ENCODE measurements at places on chromosomes 5 and 9. TPM values are rescaled to one million over a fixed set of nuclear protein-coding genes. Genes with fewer than 3 reads are reported as not detected.

The PCDHGB7 gene
- polyA plus RNA-seq: 14.0 TPM

The HTR4 gene
- polyA plus RNA-seq: 0.08 TPM

The ZBTB34 gene
- 22.7 TPM for polyA plus RNA-seq

The ZNF300 gene
- 46.6 TPM for polyA plus RNA-seq

GRCh38 chr5:149041242-149041641, 21.6 kb downstream of the SH3TC2 start:
- DNase-seq: no peak

DNA sequence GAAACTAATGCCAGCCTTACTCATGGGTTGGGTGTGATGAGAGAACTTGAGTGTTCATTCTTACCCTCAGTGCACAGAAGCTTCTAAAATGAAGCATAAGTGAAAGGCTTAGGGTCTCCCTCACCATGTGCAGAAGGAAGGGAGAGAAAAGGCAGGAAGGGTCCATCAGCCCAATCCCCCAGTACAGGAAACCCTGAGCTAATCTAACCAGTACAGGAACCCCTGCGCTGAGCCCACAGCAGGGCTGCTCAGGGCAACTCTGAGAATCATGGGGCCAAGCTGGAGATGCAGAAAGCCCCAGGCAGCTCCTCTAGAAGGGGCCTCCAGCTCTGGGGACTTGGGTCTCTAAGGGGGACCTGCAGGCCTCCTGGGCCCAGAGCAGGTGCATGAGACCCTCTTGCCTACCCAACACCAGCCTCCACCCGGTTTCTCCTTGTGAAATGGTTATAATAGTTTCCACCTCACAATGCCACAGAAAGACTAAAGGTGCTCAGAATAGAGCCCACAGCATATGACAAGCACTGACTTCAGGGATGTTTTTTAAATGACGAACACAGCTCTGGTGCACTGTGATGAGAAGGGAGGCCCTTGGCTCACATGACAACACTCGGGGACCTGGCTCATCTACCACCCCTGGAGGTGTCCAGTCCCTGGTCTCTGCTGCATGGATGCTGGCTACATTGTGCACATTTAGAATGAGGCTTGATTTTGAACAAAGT, 190.1 kb downstream of the ACTL7B start:
- no peak for DNase-seq

DNA sequence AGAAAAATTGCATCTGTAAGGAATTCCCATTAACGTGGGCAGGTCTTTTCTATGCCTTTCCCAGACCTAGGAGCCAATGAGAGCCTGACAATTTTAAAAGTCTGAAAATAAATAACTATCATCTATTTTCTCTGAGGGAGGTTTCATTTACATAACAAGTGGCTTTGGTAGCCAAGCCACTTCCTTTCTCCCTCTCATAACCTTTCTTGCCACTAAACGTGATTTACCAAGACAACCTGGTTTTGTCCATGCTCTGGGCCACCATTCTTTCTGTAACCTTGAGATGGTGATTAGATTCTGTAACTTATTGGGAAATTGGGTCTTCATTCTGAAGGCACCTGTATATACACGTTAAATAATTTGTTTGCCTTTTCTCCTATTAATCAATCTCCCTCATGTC, 1046.9 kb downstream of the CDH12 start:
- DNase-seq: no peak

- DNase-seq: no peak
Measured at GRCh38 chr5:43664501-43665040, 61.6 kb downstream of the NNT start.

DNA sequence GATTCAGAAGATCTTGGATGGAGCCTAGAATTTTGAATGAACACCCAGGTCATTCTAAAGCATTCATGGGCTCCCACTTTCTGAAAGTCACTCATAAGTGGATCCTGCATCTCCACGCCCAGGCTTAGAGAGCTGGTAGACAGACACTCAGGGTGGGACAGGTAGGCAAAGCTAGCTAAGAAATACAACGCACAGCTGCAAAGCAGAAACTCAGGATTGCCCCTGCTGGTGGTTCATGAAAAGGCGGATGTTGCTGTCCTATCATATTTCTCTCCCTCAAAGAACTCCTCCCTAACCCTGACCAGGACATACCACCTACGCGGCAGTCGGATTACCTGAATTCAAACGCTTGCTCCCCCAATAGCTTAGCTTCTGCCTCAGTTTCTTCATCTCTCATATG, 226.5 kb downstream of the GLIS3 start:
- DNase-seq: no peak

DNA sequence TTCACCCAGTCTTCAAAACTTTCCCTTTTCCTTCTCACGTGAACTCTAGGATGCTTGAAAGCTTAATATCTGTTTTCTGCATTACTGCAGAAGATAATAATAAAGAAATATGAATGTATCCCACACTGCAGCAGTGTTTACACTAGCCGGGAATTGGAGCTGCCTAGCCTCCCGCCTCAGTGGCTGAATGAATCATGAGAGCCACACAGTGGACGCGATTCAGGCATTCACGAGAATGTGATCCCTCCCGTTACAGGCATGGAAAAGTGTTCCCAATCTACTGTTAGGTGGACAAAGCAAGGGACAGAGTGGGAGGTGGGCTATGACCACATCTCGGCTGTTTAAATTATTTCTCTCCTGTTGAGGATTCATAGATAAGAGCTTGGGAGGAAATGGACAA, 69.4 kb upstream of the CTSL start:
- no peak for DNase-seq

DNA sequence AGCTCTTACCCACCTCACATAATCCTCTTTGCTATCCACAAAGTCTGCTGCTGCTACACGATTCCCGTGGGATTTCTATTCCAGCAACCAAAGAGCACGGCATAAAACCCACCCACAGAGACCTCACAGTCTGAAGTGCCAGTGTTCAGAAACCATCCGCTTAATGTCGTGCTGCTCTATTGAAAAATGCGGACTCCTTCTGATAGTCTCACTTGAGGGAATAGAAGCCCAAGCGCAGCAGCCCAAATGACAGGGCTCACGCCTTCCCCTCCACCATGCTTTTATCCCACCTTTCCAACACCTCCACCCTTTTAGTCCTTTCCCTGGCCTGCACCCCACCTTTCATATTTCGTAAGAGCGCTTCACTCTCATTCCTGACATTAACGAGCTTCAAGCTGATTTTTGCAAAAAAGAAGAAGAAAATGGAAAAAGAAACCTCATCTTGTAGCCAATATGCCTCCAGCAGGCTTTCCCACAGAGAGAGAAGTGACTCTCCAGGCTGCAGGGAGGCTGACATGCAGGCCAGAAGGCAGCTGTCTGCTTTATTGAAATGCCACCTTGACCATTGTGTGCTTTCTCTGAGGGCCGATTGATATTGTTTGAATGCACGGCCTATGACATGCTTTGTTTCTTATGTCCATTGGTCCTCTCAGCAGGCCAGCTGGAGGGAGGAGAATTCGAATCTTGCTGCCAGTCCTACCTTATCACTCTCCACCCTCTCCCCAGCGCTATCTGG, 70.6 kb upstream of the PCSK1 start:
- DNase-seq: no peak

DNA sequence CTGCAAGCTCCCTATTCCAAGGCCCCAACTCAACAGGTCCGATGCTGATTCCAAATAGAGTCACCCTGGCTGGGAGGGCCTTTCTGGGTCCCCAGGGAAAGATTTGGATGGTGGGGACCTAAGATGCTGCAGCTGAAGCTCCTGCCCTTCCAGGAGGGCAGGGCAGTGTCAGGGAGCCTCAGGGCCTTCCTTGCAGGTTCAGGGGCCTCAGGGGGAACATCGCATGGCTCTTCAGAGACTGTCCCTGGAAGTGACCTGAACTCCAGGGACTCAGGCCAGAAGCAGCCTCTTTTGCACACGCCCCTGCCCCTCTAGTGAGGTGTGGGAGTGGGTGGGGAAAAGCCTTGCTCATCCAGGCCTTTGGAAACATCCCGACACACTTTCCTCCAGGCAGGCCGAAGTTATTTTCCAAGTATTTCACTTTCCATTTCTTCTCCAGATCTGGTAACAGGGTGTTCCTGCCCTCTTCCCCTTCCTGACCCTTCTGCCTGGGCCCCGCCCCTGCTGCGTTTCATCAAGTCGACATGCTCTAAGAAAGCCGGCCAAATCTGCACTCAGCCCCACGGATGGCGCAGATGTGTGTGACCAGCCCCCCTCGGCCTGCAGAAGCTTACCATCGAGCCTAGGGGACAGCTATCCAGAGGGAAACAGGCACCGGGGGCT, 159.5 kb downstream of the FGF18 start:
- no peak for DNase-seq

GRCh38 chr9:22645893-22646292, 199.3 kb downstream of the DMRTA1 start:
- DNase-seq: no peak

- DNase-seq: no peak
Measured at GRCh38 chr5:36373527-36374086, 71.9 kb upstream of the RANBP3L start.

GRCh38 chr5:161169776-161170175, 317.8 kb upstream of the ATP10B start:
- no peak for DNase-seq

DNA sequence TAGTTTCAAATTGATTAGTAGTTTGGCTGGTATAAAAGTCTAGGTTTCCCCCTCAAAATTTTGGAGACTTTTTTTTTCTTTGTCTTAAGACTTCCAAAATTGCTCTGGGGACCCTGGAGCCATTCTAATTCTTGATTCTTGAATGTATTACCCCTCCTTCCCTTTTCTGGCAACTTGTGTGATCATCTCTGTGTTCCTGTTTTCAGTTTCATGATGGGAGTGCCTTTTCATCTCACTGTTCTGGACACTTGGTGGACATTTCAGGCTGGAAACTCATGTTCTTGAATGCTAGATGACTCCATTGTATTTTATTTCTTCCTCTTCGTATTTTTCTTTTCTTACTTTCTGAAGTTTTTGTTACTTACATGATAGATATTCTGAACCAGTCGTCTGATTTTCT, 57.3 kb upstream of the LRRC70 start:
- DNase-seq: no peak

DNA sequence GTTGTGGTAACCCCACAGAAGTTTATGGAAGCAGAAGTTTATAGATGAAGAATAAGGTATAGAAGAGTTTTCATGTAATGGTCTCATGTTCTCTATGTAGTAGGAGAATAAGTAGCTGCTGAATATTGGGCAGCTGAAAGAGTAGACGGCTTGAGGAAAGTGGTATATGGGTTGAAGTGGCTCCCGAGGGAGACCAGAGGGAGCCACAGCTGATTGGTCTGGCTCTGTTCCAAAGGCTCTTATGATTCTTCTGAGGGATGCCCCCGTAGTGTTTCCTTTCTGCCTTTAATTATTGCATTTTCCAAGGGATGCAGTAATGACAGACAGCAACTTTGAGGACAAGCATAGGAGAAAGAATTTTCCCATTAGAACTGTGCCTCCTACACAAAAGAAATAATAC, 30.1 kb upstream of the TENT2 start:
- no peak for DNase-seq

GRCh38 chr9:6006749-6007057, 8.7 kb downstream of the RANBP6 start:
- DNase-seq: no peak

GRCh38 chr5:168676501-168676900, 97.3 kb upstream of the PANK3 start:
- DNase-seq: no peak

- DNase-seq: no peak
Measured at GRCh38 chr9:81202292-81202691, 487.1 kb downstream of the TLE1 start.

DNA sequence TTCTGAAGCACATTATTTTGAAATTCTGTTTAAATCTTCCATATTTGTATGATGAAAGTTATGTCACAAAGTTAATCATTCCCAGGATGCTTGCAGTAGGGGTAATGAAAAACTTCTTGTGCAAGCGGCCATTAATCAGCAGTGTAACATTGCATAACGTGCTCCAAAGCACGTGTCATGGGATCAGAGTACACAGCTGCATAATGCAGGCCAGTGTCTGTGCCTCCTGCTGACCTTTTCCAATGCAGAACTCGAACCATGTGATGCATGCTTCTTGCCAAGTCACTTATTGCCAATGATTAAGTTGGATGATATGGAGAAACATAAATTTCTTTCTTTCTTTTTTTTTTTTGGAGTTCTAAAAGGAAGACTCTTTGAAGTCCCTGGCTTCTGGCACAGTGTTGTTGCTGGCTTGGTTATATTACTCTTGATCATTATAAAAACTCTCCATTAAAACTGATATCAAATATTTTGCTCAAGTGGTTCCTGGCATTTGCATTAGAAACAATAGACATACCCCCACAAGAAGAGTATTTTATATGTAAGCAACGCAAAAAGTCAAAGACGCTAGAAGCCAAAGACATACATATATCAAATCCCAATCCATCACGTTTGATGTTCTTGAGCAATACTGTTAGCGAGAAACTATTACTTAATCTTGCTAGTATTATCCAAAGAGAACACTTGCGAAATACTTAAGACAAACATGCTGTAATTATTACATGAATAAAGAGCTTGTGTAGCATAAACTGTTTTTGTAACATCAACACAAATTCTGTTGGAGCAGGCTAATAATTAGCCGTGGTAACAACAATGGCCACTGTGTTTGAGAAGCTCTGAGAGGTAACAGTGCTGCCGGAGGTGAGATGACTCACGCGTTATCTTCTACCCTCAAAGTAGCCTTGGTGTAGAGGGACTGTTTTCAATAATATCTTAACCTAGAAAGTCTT, 164.2 kb downstream of the AUH start:
- no peak for DNase-seq

DNA sequence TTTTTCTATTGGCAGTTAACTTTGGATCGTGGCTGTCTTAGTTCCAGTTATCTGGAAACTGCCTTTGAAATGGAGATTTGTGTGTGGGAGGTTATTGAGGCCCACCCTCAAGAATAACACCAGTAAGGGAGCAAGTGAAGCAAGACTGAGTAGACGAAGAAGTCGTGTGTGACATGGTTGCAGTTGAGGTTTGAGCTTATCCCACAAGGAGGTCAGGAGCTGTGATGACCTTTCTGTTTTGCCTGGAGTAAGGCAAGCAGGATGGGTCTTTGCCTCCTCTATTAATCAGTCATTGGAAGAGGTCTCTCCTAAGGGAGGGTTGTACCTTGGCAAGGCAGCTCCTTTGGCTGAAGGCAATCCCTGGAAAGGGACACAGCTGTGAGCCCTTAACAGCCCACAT, 49.6 kb upstream of the CTXN3 start:
- no peak for DNase-seq

- no peak for DNase-seq
Measured at GRCh38 chr9:93184432-93185265, 710 bp downstream of the WNK2 start.
